ENCODE measurements at places on chromosomes 4 and X.

GRCh38 chrX:3743801-3744439, 30.5 kb upstream of the PRKX start:
- DNase-seq = no peak

DNA sequence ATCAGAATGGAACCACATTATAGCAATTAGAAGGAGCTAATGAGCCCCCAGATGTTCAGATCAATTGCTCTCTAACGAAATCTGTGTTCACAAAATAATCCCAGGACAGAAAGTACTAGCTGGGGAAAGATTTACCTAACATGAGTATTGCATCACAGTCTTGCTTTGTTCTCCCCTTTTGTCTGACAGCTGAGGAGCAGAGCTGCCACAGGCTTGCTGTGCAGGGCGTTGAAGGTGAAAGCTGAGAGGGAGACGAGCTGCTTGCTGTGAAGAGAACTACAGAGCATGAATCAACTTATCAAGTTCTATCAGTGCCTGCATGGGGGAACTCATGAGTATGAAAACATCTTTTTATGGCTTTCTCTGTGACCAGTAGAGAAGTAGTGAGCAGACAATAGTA, 441.2 kb downstream of the CENPC start:
- no peak for DNase-seq

GRCh38 chr4:42781315-42781714, 111.2 kb upstream of the GRXCR1 start:
- no peak for DNase-seq

- no peak for DNase-seq
Observed at GRCh38 chr4:55864577-55865223, 11.3 kb downstream of the EXOC1 start.

GRCh38 chr4:3700736-3701135, 65.4 kb upstream of the ADRA2C start:
- DNase-seq = no peak

DNA sequence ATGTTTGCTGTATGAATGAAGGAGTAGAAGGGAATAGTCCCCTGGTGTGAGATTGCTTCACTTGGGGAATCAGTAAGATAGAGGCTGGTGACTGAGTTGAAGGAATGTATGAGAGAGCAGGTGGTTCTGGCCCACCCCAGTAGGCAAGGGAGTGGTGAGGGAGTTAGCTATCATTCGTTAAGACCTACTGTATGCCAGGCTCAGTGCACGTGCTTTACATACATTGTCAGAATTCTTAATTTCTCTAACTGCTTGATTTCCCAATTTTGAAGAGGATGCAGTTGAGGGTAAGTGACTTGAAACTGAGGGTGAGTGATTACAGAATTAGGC, 700 bp downstream of the VMA21 start:
- no peak for DNase-seq

DNA sequence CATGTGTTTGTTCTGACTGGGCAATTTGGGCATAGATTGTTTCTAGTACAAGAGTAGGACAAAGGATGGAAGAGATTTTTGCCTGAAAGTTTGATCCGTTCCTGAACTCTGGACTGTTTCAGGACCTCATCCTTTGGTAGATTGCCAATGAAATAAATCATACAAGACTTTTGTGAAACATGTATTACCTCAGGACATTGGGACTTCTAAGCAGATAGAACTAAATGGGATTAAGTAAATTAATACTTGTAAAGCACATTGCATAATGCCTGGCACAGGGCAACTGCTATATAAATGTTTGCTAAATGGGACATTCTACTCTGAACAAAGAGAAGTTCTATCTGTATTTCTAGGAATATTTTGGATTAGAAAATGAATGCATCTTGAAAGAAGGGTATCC, 164.8 kb upstream of the RPS6KA3 start:
- no peak for DNase-seq

DNA sequence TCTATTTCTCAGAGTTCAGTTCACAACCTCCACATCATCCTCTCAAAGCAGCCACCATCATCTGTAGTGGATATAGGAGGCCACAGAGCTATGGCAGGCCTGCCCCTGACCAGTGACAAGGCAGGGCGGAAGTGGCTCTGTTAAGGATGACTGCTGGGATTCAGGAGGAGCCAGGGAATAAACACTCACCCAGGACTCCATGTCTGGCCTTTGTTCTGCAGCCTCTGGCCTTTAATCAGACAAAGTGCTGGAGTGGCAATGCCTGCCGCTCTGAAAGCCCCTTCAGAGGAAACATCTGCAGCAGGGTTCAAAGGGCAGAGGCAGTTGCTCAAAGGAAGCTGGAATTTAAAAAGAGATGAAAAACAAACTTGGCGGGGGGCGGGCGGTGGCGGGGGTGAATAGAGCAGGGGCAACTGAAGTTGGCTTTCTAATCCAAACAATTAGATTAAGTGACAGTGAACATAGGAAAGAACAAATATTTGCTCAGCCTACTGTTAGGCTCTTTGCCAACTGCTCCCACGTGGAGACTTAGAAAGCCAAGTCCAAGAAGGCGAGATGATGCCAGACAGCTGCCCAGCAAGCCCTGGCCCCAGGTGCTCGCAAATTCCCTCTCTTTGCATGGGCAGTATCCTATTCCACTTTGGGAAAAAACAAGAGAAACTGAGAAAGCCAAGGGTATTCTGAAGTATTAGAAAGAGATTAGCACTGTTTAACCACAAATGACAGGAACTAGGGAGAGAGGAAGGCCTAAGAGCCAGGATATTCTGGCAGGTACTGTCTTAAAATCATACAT, 5.5 kb downstream of the MPP1 start:
- no peak for DNase-seq

- DNase-seq = no peak
Observed at GRCh38 chr4:39699687-39700409, 1.9 kb downstream of the UBE2K start.

GRCh38 chr4:97548943-97549583, 594.2 kb downstream of the STPG2 start:
- DNase-seq = no peak

GRCh38 chr4:104533156-104533555, 38.5 kb upstream of the CXXC4 start:
- DNase-seq = no peak

DNA sequence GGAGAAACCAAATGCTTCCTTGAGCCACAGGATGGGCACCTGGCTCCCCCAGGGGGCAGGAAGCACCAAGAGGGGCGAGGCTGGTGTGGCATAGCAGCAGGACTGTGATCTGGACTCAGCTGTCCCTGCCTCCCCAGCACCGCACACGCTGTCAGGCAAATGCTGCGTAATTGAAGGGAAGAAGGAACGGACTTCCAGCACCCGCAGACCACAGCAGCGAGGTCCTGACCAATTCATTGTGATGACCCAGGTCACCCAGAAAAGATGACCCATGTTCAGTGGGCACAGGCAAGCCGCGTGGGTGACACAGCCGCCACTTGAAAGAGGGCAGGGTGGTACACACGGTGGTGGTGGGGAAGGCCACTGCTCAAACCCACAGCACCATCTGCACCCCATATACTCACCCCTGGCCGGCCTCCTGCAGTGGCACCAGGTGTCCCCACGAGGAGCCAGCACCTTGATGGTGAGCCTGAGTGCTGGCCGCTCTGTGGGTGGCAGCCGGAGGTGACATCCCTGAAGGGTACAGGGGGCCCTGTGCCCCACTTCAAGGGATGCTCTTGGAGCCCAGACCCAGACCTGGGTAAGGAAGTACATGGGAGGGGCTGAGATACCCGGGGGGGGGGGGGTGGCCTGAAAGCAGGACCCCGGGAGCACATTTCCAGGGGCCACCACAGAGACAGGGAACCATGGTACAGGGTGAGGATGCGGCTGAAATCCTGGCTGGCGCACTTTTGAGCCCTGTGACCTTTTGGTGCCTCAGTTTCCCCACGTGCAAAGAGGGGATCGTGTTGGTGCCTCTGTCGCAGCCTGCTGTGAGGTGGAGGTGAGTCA, 11.5 kb downstream of the NAT8L start:
- DNase-seq = no peak

DNA sequence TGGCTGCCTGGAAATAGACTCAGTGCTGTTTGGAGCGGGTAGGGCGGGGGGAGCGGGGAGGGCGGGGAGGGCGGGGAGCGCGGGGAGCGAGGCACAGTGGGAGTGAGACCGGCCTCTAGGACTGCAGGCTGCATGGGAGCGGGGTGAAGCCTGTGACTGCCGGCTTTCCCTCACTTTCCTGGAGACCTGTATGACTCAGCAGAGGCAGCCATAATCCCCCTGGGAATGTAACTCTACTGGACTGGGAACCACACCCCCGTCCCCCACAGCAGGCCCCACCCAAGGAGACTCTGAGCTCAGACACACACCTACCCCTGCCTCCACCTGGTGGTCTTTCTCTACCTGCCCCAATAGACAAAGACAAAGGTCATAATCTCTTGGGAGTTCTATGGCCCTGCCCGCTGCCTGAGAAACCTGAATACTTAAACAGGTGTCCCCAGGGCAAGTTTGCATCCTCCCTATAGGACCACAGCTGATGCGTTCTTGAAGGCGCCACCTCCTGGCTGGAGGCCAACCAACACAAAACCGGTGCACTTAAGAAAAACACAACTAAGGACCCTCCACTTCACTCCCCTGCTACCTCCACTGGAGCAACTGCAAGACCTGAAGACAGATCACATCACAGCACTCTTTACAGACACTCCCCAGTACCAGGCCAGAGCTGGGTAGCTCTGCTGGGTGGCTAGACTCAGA, 18.0 kb downstream of the HDAC8 start:
- DNase-seq = no peak

GRCh38 chr4:25051534-25051933, 20.8 kb upstream of the LGI2 start:
- no peak for DNase-seq

Data from stimulated activated CD8-positive, alpha-beta memory T cell treated with anti-CD3 and anti-CD28 coated beads, Interleukin-4, amount 100 ng/mL, for 4 hours (primary cell).